ENCODE measurements at places on chromosomes 4 and X.

DNA sequence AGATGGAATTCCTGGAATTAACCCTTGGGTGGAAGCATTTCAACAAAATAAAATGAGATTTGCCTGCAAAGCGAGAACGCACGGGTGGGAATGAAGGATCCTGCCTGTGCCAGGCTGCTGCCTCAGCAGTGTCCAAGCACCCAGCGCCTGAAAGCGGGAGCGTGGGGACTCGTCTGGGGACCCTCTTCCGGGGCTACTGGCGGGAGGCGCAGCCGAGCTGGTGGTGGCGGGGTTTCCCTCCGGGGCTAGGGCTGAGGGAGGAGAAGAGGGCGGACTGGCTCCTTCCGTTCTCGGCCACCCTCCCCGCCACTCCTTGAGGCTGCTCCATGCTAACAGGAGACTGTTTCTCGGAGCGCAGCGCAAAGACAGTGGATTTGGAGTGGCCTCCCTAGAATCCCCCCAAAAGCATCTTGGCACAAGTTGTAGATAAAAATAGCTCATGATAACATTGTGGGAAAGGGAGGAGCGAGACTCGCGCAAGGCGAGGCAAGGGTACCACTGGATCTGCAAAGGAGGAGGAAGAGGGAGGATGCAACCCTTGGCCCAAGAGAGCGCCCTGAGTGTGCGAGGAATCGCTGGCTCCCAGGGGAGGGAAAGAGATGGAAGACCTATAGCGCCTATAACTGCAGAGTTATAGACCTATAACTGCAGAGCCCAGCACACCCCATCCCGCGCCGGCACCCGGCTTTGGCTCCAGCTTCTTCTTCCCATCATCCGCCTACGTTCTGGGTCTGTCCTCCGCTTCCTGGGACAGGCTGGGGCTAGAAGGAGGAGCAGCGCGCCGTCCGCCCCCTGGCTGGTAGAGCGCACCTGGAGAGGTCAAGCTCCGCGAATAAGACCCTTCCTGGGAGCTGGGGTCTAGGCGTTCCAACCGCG, 1.3 kb downstream of the HS3ST1 start:
- DNase-seq = no peak

DNA sequence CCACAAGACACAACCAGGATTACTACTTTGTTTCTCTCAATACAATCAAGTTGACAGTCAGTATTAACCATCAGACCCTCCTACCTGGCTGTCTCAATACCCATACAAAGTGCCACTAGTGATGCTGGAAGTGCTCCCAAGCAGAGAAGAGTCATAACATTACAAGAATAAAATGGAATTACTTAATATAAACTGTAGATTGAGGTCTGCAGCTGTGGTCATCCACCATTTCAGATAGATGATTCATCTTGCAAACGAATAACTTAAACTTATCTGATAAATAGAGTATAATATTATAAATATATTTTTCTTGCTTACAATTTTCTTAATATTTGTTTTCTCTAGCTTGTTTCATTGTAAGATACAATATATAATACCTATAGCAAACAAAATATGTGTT, 1034.2 kb upstream of the PCDH10 start:
- no peak for DNase-seq

DNA sequence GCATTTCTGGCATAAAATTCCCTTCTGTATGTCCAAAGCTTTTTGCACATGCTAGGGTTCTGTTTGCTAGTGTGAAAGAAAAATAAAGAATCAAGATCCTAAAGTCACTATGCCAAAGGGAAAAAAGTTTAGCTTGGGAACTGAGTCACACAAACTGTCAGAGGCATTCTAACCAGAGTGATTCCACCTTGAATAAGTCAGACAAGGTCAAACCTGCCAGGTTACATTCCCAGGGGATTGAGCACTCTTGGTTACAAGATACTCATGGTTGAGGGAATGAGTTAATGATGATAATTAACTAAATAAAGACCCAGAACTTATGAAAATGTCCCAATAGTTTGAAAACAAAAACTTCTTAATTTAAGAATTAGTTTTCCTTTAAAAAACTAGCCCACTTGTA, 13.7 kb upstream of the UGT2B17 start:
- DNase-seq = no peak

GRCh38 chrX:2874222-2875135, 45.7 kb downstream of the GYG2 start:
- no peak for DNase-seq

DNA sequence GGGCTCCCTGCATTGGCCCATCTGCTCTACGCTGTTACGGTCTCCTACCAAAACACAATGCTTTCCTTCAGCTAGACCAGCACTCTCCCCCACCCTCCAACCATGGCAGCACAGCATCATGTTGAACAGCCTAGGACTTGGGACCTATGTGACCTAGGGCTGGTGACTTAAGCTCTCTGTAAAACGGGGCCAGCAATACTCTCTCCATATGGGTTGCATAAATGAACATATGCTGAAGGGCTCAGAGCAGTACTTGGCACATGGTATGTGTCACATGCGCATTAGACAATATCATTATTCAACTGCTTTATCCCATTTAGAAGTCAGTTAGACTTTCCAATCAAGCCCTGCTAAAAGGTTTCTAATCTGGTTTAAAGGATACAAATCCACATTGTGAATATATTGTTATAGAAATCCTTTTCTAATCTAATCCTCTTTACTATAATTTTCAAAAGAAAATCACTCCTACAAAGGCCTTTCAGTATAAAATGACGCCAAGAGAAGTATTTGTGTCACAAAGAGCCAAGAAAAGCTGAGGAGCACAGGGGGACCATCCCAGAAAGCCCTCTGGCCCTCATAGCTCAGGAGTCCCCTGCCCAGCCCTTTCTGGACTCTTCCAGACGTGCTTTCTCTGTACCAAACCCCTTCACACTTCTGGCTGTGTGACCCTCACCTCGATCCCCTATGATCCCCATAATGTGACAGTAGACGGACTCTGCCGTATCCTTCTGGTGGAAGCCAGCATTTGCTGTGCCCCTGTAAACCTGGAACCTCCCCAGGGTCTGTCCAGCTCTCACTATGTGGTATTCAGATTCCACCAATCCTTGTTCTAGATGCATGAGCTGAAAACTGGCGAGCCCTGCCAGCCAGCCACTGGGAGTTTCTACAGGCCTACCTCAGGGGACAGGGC, 42.3 kb downstream of the NSG1 start:
- no peak for DNase-seq

- no peak for DNase-seq
Measured at GRCh38 chr4:140611854-140612253, 43.1 kb upstream of the UCP1 start.

GRCh38 chr4:89253311-89253710, 54.3 kb downstream of the GPRIN3 start:
- no peak for DNase-seq

GRCh38 chr4:8163436-8164193, 5.0 kb upstream of the ABLIM2 start:
- DNase-seq = no peak

GRCh38 chrX:116841290-116841689, 378.5 kb upstream of the CT83 start:
- no peak for DNase-seq

DNA sequence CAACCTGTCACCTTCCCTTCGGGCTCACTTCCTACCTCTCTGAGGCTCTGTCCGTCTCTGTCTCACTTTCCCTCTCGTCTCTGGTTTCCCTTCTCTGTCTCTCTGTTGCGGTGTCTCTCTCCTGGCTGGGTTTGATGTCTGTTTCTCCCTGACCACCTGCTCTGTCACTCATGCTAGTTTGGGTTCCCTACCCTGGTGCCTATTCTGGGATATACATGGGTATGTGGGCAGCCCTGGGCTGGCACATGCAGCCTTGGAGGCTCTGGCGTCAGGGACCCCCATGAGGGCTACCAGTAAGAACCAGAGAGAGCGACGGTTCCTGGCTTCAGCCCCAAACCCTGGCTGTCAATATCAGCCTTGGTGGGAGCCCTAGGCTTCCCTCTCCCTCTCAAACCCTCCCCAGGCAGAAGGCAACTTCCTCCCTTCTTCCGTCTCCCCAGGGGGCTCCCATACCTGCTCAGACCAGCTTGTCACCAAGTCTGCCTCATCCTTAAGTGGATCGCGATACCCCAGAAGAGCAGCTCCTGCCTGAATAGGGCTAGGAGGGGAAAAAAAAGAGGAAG, 314 bp downstream of the DNASE1L1 start:
- DNase-seq = no peak

DNA sequence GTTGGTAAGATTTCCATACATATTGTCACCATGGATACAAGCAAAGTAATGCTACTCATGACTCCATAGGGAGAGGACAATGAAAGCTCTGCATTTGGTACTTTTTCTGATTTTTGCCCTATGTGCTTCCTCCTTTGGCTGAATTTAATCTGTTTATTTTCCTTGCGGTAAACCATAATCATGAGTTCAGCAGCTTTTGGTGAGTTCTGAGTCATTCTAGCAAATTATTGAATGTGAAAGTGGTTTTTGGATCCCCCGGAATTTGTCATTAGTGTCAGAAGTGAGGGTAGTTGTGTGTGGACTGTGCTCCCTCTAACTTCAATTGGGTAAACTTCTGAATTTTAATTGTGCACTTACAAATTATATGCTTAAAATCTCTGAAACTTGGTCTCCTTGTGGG, 170.3 kb downstream of the MOSPD2 start:
- peak; percentile 16 for DNase-seq

DNA sequence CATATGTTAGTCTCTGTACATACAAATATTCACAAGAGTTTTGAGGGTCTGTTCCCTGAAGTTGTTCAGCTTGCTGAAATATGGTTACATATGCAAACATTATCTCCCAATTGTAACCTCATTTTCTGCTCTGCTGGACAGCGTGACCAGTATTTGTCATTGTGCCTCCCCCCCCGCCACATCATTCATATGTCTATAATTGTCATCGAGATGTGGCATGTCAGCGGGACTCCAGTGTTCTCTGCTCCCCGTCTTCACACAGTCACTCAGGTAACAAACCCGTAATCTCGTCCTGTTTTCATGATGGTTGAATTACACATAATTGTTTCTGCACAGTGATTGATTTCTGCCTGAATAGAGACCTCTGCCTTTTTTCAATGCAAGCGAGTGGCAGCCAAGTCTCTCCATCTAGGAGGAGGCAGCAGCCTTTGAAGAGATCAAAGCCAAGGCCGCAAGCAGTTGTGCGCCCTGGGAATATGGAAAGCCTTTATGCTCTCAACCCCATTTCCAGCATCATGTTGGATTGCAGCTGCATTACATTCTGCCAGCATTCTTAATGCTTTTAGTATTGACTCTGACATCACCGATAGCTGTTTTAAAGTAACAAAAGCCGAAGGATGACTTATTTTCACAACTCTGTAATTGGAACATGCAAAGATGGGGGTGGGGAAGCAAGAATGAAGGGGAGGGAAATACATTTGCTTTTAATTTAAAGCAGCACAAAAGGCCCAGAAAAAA, 27.4 kb downstream of the LEF1 start:
- no peak for DNase-seq

DNA sequence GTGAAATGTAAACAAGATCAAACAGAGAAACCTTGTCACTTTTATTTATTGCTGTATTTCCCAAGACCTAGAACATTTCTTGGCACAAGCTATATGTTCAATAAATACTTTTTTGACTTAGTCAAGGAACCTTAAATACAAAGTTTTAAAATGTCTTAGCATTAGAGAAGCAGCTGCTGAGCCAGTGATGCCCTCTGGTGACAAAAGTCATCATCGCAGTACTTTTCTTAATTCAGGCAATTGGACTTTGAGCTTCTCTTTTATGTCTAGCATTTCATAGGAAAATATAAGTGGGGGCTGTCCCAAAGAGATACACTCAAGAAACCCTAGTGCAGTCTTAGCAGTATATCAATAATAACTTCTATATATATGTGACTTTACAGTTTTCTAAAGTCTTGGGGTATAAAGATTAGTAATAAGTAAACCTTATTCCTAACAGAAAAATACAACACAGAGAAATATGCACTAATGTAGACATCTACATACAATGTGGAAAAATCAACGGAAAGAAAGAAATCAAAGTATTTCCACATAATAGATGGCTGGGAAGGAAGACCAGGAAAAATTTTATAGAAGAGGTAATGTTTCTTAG, 118.4 kb downstream of the DTHD1 start:
- no peak for DNase-seq

- no peak for DNase-seq
Measured at GRCh38 chr4:139563515-139563914, 7.5 kb upstream of the SETD7 start.

DNA sequence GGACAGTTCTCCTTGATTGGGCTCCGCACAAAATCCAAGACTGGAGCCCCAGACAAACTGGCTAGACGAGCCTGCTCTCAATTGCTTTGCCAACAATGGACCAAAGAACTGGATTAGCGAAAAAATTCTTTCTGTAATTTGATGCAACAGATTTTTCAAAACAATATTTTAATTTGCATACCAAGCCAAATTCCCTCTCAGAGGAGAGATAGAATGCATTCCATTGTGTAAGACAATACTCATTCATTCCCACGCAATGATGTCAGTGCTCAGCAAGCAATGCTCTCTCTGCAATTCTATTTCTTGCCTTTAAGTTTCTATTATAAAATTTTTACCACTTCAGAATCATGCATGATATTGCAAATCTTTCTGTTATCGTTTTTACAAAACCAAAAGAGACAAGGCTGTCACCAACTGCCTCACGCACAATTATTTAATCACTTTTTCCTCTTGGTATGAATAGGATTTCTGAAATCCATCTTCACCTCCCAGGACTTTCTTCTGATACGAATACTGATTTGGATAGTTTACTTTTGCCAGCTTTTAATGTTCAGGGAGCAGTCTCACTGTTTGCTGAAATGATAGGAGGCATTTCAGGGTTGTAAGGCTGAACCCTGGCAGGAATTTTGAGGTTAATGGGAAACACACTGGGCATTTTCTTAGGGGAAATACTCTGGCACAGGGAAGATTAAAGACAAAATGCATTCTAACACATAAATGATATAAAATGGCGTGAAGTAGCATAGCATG, 46.1 kb upstream of the HCCS start:
- peak; percentile 10 for DNase-seq

DNA sequence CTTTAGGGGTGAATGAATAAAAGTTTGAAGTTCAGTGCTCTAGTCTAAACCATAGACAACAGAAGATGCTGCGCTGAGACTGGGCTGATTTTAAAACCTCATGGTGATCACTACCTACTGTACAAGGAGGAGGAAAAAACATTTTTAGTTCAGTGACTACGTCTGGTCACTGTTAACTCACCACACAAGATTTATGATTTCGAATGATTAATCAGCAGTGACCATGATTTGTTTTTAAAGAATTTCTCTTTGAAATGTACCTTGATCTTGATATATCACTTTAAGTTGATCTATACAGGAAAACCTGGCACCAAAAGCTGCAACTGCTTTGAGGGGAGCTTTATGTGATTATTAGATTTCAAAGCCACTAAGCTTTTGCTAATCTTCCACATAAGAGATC, 286.3 kb downstream of the PDGFC start:
- DNase-seq = no peak

- DNase-seq = peak; percentile 43
Measured at GRCh38 chr4:72631296-72631695, 62.3 kb upstream of the ADAMTS3 start.

- DNase-seq = peak; percentile 31
Measured at GRCh38 chr4:140052050-140052449, 101.9 kb downstream of the MAML3 start.
